ENCODE measurements at places on chromosomes 6 and 20.

DNA sequence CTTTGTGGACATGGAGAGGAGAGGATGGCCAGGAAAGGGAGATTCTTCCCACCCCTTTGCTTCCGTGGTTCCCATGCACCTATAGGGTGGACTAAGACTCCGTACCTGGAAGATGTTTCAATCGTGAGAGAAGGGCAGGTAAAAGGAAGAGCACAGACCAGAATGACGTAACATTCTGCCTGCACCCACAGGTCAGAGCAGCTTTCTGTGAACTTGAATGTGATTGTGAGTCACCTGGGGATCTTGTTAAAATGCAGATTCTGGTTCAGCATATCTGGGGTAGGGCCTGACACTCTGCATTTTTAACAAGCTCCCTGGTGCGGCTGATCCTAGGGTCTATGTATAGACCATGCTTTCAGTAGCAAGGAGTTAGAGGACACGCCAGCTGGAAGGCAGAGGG, 164.1 kb upstream of the SGK1 start:
- no peak for DNase-seq

DNA sequence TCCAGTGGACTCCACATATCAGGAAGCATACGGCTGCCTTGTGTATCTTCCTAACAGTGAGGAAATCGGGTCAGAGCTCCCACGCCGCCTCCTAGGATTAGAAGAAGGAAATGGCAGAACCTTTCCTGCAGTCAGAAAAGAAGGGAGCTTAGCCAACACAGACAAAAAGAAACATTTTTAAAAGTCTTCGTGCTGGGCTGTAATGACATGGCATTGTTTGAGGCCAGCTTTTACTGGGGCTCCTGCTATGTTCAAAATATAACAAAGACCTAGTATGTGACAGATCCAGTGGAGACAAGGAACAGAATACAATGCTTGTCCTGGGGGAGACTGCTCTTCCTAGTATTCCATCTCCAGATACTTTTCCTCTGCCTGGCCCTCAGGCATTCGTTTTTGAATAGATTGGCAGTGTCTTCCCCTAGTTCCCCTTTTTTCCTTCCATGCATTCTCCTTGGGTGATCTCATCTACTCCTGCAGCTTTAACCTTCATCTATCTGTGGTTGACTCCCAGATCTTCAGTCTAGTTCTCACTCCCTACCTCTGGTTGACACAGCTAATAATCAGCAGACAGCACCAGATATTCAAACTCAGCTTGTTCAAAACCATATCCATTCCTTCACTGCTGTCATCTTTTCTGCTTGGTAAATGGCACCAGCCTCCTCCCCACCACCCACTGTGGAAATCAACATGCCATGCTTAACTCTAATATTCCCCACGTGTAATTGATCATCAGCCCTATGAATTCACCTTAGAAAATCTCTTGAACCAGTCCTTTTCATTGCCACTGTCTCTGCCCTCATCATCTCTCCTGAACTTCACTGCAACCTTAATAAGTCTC, 94.5 kb upstream of the VSTM2L start:
- no peak for DNase-seq

GRCh38 chr6:7115543-7116231, 7.9 kb downstream of the RREB1 start:
- no peak for DNase-seq

DNA sequence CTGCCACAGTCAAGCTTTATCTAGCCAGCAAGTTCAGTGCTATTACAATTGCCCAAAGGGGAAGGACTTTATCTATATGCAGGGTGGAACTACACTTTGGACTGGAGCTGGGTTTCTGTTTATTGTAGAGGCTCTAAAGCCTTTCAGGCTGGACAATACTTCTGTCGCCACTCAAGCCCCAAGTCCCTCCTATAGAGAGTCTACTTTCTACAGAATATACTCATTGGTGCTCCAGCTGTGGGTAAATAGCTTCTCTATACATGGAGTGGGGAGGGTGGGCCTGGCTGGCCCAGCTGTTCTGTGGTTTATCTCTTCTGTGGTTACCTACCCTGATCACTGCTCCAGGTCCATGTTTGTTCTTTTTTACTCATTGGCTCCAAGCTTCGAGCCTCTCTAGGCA, 151.8 kb upstream of the MYLIP start:
- no peak for DNase-seq

DNA sequence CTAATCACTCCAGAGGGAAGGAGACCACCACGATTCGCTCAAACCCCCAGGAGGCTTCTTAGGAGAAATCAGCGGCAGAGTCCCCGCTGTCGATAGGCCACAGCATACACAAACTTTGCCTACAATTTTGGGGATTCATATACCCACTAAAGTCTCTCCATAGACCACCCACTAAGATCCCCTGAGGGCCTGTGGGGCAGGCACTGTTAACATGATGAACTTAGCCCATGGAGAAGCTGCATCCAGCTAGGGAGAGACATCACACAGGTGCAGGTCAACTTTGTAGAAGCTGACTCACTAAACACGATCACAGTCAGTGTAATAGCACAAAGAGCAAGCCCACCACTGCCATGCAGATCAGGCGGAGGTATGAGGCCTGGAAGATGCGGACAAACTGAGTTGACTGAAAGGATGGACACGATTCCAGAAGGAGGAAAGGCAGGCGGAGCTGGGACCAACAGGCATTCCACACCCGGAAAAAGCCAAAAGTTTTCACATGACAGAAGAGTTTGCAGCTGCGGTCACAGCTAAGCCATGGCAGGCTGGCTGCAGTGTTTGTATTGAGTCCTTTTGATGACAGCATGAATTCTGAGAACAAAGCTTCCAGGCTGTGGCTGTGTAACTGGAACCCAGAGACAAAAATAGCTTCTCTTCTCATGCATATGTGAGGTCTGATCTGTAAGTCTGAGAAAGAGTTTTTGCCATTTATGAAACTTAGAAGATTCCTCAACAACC, 75.7 kb upstream of the QKI start:
- DNase-seq = peak; percentile 8

DNA sequence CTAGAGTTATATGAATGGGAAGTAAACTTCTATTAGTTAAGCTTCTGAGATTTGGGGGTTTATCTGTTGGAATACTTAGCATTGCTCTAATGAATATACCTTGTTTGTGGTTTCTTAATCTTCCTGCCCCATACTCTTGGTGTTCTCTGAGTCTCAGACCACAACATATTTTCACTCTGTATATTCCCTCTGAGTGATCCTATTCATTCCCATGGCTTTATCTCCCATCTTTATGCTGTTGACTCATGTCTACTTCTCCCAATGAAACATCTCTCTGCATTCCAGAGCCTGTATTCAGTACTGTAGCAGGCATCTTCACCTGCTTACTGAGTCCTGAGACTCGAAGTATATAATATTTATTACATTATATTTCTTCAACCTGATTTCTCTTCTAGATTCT, 283.7 kb upstream of the MAP3K7 start:
- DNase-seq = no peak

DNA sequence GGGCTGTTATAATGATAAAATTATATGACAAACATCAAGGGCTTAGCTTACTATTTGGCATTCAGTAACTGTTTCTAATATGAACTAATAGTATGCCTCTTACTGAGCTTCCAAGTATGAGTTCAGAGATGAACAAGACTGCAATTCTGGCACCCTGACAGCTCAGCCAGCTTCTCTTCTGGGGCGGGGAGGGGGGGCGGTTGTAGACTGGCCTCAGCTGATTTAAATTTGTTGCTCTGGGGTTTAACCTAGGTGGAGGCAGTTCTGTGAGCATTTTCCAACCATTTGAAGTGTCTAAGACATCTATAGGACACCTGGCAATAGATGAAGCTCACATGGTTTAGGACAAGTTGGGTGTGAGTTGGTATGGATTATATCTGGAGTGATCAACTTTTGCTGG, 401.9 kb downstream of the QKI start:
- DNase-seq = no peak

GRCh38 chr6:51474022-51474975, 613.1 kb downstream of the PKHD1 start:
- peak; percentile 7 for DNase-seq

DNA sequence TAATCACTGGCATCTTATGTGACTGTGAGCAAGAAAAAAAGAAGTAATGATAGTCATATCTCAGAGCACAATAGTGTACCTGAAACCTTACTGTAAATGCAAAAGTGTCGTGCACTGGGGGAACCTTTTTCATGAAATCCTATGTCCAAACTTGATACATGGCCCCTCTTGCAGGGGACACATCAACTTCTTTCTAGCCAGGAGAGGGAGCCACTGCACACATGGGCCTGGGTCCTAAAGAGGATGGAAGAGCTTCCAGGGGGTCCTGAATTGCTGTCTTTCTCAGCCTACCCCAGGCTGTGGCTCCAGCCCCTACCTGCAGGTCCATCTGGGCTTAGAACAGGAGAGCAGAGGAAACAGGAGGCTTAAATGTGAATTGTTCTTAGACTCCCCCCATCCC, 165.7 kb downstream of the SOD2 start:
- DNase-seq = no peak

GRCh38 chr20:3931664-3932063, 42.5 kb downstream of the PANK2 start:
- DNase-seq = no peak

DNA sequence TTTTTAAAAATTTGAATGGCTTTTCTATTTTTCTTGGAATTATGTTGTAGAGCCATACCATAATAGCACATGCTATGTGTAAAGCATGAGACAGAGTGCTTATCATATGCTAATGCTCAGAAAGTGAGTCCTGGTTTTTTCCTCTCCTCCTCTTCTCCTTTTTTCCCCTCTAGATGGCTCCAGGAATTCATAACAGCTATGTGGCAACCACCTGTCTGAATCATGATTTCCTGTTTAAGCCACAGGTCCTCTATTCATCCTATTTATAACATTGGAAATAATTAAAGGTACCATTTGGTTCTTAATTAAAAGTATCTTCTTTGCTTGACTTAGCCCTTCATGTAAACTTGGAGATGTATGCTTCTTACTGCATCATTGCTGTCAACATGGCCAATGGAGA, 260.0 kb upstream of the MAP3K7 start:
- DNase-seq = no peak

- DNase-seq = no peak
These were observed 167.8 kb downstream of the CARMIL1 start for GRCh38 chr6:25446830-25447569.

GRCh38 chr6:56348578-56348977, 101.2 kb upstream of the COL21A1 start:
- no peak for DNase-seq

DNA sequence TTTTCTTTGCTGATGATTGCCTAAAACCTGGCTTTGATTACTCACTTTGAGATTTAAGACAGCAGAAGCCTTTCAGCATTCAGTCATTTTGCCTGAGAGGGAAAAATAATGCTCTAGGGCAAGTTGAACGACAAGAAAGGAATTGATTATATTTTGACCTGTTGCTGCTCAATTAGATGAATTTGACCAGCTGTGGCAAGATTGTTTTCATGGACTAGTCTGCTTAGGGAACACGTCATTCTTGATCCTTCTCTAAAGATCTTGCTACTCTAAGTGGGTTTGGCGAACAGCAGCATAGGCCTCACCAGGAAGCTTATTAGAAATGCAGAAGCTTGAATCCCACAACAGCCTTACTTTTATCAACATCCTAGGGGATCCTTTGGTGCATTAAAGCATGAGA, 59.7 kb upstream of the PHACTR1 start:
- no peak for DNase-seq

GRCh38 chr6:111173341-111173740, 86.0 kb downstream of the SLC16A10 start:
- DNase-seq = no peak

DNA sequence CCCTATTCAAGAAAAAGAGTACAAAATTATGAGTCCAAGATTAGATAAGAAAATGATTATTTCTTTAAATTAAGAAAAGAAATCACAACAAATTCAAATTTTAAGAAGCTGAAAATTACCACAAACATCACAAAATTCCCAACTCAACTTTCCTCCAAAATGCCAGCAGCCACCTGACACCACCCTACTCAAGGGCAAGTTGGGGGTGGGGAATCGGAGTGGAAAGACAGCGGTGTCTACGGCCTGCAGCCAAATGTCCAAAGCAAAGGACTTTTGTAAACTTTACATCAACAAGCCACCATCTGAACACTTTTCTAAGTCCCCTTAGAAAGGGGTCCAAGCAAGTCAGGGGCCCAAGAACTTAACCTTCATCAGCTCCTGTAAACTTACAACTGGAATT, 1.6 kb upstream of the EYA2 start:
- no peak for DNase-seq

DNA sequence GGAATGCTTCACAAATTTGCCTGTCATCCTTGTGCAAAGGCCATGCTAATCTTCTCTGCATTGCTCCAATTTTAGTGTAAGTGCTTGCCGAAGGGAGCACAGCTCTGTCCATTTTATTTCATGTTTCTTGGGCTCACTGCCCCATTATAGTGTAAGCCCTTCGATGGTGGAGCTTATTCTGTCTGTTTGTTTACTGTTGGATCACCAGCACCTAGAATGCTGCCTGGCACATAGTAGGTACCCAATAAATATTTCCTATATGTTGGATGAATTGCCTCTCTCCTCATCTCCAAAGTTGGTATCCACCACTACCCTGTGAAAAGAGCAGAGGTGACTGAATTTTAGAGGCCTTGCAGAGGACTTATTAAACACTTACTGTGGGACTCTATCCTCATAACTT, 18.8 kb upstream of the HMGN4 start:
- no peak for DNase-seq

DNA sequence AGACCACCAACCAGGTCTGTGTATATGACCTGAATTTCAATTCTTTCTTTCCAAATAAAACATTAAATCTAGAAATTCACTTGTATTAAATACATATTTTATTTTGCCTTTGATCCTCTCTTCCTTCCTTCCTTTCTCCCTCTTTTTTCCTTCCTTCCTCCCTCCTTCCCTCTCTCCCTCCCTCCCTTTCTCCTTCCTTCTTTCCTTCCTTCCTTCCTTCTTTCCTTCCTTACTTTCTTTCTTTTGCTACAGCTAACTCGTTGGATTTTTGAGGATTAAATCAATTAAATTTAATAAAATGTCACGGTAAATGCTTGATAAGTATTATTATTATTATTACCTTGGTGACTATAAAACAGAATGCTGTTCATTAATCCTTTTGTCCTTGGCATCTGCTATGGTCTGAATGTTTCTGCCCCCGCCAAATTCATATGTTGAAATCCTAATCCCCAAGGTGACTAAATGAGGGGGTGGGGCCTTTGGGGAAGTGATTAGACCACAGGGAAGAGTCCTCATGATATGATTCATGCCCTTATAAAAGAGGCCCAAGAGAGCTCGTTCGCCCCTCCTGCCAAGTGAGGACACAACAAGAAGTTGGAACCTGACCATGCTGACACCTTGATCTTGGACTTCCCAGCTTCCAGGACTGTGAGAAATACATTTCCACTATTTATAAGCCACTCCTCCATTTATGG, 67.6 kb upstream of the BTBD3 start:
- DNase-seq = no peak

GRCh38 chr6:37485291-37485702, 14.4 kb downstream of the CCDC167 start:
- DNase-seq = no peak

Measured in NCI-H345 (cell line).